A172 (cell line): ENCODE measurements at places on chromosomes 3 and 15. TPM values are rescaled to one million over a fixed set of nuclear protein-coding genes. Genes with fewer than 3 reads are reported as not detected.

The OSBPL10 gene
- 23.0 and 24.2 TPM in 2 replicates for total RNA-seq

The ROPN1B gene
- not detected in 2 replicates for total RNA-seq

The TNNC1 gene
- 16.5 and 36.6 TPM in 2 replicates for total RNA-seq

The TIMP4 gene
- 6.1 and 8.6 TPM in 2 replicates for total RNA-seq

The KIF7 gene
- 0.88 and 1.3 TPM in 2 replicates for total RNA-seq

The PLSCR5 gene
- total RNA-seq, result not detected in 2 replicates

The CLDN16 gene
- 0.02 TPM in 1 of 2 replicates, not detected in the other for total RNA-seq

The AMIGO3 gene
- total RNA-seq, result 0.41 and 1.0 TPM in 2 replicates

The THAP10 gene
- 4.5 and 11.0 TPM in 2 replicates for total RNA-seq

The ACVR2B gene
- total RNA-seq, result 1.2 and 1.3 TPM in 2 replicates

The KLHL6 gene
- not detected in 2 replicates for total RNA-seq

The PSTPIP1 gene
- total RNA-seq, result 0.33 and 1.0 TPM in 2 replicates

The C3orf70 gene
- total RNA-seq, result 2.1 and 2.4 TPM in 2 replicates

The AQR gene
- 23.8 and 29.3 TPM in 2 replicates for total RNA-seq

The ZNF445 gene
- 4.6 and 5.4 TPM in 2 replicates for total RNA-seq

The ACTC1 gene
- total RNA-seq, result 0.03 and 0.29 TPM in 2 replicates

The ZBED2 gene
- total RNA-seq, result 0.22 TPM in 1 of 2 replicates, not detected in the other

The DTWD1 gene
- total RNA-seq, result 25.3 and 35.0 TPM in 2 replicates

The CCDC39 gene
- 0.22 TPM in 1 of 2 replicates, not detected in the other for total RNA-seq

The SLC51A gene
- total RNA-seq, result not detected in 2 replicates

The GRAMD1C gene
- total RNA-seq, result 1.0 and 1.1 TPM in 2 replicates

The SH2D7 gene
- not detected in 2 replicates for total RNA-seq

The ZNF501 gene
- not detected in 2 replicates for total RNA-seq

The ATP13A5 gene
- total RNA-seq, result not detected in 2 replicates

The CDC25A gene
- 21.1 and 33.6 TPM in 2 replicates for total RNA-seq

The SPSB4 gene
- 1.1 and 2.9 TPM in 2 replicates for total RNA-seq

The CCR8 gene
- not detected in 2 replicates for total RNA-seq

The CADPS gene
- not detected in 2 replicates for total RNA-seq

The ZNF660 gene
- not detected in 2 replicates for total RNA-seq

The RLBP1 gene
- total RNA-seq, result not detected in 2 replicates

The ARGFX gene
- total RNA-seq, result not detected in 2 replicates

The PLA2G4F gene
- total RNA-seq, result not detected in 2 replicates

The HOMER2 gene
- 26.7 and 34.1 TPM in 2 replicates for total RNA-seq

The CLDN18 gene
- total RNA-seq, result 0.07 and 0.26 TPM in 2 replicates

The TRMT10C gene
- total RNA-seq, result 51.7 and 57.7 TPM in 2 replicates

The NTRK3 gene
- not detected in 2 replicates for total RNA-seq

The TRIM71 gene
- under 0.01 and 0.05 TPM in 2 replicates for total RNA-seq
